Muscle of leg (tissue), 16 donors: ENCODE measurements at places on chromosomes 5 and 9.

GRCh38 chr5:112560371-112560770, 141.3 kb upstream of the EPB41L4A start:
- H3K4me3 ChIP-seq, result no peak overlapping the region
- H3K4me1 ChIP-seq, result no peaks in the 10 kb centered on the region
- DNase-seq, result no peak
- no peaks in the 10 kb centered on the region for H3K36me3 ChIP-seq

GRCh38 chr9:89412951-89413350, 85.0 kb downstream of the SEMA4D start:
- peaks cover 9% of the 10 kb centered on the region for H3K4me1 ChIP-seq
- H3K4me3 ChIP-seq, result no peak overlapping the region
- no peaks in the 10 kb centered on the region for H3K27me3 ChIP-seq
- no peak overlapping the region for H3K27ac ChIP-seq
- no peak for DNase-seq

- H3K27me3 ChIP-seq, result peaks cover 64% of the 10 kb centered on the region
- no peak for DNase-seq
- H3K36me3 ChIP-seq, result no peaks in the 10 kb centered on the region
- H3K4me1 ChIP-seq, result peaks cover 22% of the 10 kb centered on the region
- peak overlapping the region; percentile 22 for H3K4me3 ChIP-seq
- H3K27ac ChIP-seq, result no peak overlapping the region
Measured at GRCh38 chr5:88142636-88142885, 126.1 kb downstream of the TMEM161B start.

DNA sequence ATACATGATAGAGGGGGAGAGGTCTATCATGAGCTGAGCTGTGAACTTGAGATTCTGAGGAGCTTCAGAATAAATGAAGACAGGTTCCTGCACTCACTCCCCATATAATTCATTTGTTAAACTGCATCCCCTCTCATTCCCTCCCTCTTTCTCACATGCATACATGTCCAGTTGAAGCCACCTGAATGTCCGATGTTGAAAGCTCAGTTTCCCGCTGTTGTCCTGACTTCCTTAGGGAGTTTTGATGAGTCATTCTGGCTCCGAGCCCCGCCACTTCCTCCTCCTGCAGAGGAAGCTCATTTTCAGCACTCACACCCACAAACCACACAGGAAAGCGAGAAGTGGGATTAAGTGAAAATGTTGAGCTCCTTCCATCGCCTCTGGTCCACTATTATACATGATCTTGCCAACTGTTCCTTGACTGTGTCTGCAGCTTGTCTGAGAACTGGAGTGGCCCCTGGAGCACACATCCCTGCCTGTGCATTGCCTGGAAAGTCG, 121.2 kb downstream of the CEMIP2 start:
- no peaks in the 10 kb centered on the region for H3K27me3 ChIP-seq
- peaks cover 8% of the 10 kb centered on the region for H3K4me1 ChIP-seq
- no peak overlapping the region for H3K27ac ChIP-seq
- H3K4me3 ChIP-seq, result no peak overlapping the region
- peak; percentile 91 for DNase-seq

- H3K27ac ChIP-seq, result peak overlapping the region; percentile 91
- no peak for DNase-seq
- no peaks in the 10 kb centered on the region for H3K36me3 ChIP-seq
- H3K4me1 ChIP-seq, result peaks cover 24% of the 10 kb centered on the region
- no peak overlapping the region for H3K4me3 ChIP-seq
Measured at GRCh38 chr9:108271236-108271635, 584.5 kb downstream of the ACTL7B start.

DNA sequence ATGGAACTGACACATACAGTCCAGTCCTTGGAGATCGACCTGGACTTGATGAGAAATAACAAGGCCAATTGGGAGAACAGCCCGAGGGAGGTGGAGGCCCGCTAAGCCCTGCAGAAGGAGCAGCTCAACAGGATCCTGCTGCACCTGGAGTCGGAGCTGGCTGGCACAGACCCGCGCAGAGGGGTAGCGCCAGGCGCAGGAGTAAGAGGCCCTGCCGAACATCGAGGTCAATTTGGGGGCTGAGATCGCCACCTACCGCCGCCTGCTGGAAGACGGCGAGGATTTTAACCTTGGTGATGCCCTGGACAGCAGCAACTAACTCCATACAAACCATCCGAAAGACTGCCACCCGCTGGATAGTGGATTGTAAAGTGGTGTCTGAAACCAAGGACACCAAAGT, 1610.1 kb upstream of the ACO1 start:
- H3K27ac ChIP-seq, result no peak overlapping the region
- H3K36me3 ChIP-seq, result no peaks in the 10 kb centered on the region
- no peak for DNase-seq
- no peak overlapping the region for H3K4me3 ChIP-seq
- H3K4me1 ChIP-seq, result no peaks in the 10 kb centered on the region

- H3K4me3 ChIP-seq, result no peak overlapping the region
- peaks cover 17% of the 10 kb centered on the region for H3K4me1 ChIP-seq
- H3K36me3 ChIP-seq, result no peaks in the 10 kb centered on the region
Measured at GRCh38 chr9:136762915-136763648, 1.2 kb downstream of the LCN15 start.

- H3K4me1 ChIP-seq, result peaks cover 13% of the 10 kb centered on the region
- DNase-seq, result no peak
- no peak overlapping the region for H3K4me3 ChIP-seq
- H3K27me3 ChIP-seq, result no peaks in the 10 kb centered on the region
Measured at GRCh38 chr5:173751266-173751600, 134.8 kb upstream of the BOD1 start.
